Prostate gland (tissue), 2 donors: ENCODE measurements at places on chromosomes 2 and 18.

GRCh38 chr2:73920577-73921545 lies 5.8 kb upstream of the DGUOK start:
- no peak for DNase-seq

- no peak for DNase-seq
Observed at GRCh38 chr2:141737492-141738255, 393.1 kb downstream of the LRP1B start.

GRCh38 chr2:170077830-170078569 lies 99.9 kb upstream of the MYO3B start:
- DNase-seq = no peak

GRCh38 chr2:190482451-190482850 lies 52.1 kb downstream of the NEMP2 start:
- no peak for DNase-seq

- no peak for DNase-seq
Observed at GRCh38 chr2:238634701-238635357, 208.1 kb downstream of the ASB1 start.

DNA sequence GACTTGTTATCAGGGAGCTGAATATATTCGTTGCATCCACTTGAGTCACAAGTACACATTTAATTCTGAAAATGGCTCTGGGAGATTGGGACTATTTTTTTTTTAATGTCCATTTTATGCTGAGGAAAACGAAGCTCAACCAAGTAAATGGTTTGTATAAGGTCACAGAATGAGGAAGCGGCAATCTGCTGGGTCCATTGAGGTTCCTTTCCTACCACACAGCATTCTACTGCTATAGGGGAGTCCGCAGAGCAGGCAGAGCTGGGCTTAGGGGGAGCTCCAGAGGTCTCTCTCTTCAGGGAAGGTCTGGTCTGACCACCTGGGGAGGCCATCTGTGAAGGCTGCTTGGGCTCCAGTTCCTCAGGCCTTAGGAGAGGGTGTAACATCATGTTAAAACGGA lies 77.9 kb downstream of the MCFD2 start:
- DNase-seq = no peak

- no peak for DNase-seq
Observed at GRCh38 chr2:71971493-71971892, 176.2 kb downstream of the CYP26B1 start.

DNA sequence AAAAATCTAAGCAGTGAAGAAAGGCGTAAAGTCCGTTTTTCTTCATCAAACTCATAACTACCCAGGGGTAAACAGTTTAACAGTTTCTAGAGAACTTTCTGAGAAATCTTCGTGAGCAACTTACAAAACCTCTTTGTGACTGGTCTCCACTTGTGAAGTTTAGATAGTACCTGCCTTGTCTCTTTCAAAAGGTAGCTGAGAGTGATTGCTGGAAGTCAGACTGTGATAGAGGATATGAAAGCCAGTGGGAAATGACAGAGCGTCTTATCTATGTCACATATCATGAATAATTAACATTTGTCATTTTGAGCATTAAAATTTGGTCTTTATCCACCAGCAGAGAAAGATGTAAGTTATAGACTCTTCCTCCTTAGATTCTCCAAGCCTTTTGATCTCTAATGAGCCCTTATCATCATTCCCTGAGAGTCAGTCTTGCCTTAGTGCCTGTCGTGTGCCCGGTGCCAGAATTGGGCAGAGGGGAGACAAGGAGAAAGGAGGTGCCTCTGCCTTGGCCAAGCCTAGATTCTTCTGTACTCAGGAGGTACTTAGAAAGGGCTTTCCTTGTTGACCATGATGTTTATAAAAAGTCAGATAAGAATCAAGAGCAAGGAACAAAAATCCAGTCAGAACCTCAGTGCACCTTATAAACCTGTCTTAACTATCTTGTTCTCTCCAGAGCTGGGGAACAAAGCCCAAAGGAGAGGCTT lies 205.1 kb upstream of the EPAS1 start:
- DNase-seq = no peak

- DNase-seq = no peak
Observed at GRCh38 chr2:166361351-166362153, 14.2 kb downstream of the SCN9A start.

DNA sequence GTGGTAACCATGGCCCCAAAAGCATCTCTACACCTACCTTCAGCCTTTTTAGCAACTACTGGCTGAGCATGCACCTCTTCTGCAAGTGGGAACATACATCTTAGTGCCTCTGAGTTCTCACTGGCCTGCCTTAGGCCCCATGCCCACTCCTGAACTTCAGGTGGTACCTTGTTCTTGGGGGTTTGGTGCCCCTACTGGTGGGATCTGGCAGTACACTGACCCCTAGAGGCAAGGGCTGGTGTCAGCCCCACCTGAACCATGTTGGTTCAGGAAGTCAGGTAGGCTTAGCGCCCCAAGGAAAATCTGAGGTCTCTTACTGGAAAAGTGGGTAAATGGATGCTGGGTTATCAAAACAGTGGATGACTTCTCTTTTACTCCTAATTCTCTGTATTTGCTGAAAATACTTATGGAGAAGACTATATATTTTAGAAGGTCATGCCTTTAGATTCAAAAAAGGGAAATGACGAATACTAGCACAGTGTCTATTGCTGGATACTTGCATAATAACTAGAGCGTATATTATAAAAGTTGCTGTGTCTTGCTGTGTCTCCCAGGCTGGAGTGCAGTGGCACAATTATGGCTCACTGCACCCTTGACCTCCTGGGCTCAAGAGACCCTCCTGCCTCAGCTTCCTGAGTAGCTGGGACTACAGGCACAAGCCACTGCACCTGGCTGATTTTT lies 84.6 kb downstream of the RAB31 start:
- DNase-seq = no peak

DNA sequence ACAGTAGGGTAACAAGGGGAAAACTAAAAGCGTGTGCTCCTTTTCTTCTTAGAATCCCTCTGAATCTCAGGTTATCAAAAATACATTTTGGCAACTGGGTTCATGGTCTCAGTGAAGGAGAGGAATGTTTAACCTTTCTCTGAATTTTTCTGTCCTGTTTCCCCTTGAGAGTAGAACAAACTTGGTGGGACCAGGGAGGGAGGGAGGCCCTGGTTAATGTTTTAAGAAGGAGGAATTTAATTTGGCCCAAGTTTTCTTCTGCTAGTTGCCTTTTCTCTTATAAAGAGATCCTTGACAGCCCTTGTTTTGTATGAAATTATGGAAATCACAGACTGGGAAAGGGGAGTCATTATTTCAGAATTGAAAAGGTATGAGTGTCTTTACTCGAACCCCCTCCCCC lies 12.2 kb upstream of the POU3F3 start:
- DNase-seq = no peak

DNA sequence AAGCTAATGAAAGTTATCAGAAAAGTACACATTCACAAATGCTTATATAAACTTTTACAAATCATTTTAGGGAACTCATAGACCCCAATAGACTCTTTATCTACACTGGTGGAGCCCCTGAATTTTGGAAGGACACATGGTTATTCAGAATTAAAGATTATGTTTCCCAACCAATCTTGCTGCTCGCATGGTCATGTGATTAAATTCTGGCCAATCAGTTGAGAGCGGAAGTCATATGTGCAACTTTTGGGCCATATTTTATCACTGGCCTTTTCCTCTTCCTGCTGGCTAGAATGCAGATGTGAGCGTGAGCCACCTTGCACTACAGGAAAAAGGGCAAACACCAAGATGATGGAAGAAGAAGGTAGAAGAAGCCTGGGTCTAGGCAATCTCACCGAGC lies 19.8 kb downstream of the THOC1 start:
- DNase-seq = no peak

DNA sequence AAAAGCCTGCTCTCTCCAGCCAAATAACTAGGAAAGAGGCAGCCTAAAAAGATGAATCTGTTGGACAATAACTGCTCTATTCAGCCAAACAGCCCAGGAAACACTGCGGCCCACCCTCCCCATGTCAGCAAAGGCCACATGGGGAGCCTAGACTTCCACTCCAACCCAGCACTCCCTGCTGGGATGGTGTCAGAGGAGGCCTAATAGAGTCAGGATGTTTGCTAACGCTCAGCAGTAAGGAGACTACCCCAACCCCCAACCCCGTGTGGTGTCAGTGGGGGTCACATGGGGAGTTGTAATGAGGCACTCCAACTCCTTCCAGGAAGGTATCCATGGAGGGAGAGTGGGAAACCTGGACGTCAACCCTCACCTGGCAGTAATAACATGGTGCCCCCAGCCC lies 41.6 kb downstream of the ZBTB7C start:
- DNase-seq = no peak

GRCh38 chr18:25518716-25519053 lies 166.7 kb upstream of the ZNF521 start:
- DNase-seq = no peak

- DNase-seq = no peak
Observed at GRCh38 chr2:179049203-179049545, 763 bp downstream of the CCDC141 start.

GRCh38 chr2:229375251-229375650 lies 104.2 kb upstream of the PID1 start:
- DNase-seq = no peak
